ENCODE measurements at places on chromosomes 2 and 18.

GRCh38 chr18:80108121-80108536 lies 933 bp upstream of the ADNP2 start:
- no peak for DNase-seq

DNA sequence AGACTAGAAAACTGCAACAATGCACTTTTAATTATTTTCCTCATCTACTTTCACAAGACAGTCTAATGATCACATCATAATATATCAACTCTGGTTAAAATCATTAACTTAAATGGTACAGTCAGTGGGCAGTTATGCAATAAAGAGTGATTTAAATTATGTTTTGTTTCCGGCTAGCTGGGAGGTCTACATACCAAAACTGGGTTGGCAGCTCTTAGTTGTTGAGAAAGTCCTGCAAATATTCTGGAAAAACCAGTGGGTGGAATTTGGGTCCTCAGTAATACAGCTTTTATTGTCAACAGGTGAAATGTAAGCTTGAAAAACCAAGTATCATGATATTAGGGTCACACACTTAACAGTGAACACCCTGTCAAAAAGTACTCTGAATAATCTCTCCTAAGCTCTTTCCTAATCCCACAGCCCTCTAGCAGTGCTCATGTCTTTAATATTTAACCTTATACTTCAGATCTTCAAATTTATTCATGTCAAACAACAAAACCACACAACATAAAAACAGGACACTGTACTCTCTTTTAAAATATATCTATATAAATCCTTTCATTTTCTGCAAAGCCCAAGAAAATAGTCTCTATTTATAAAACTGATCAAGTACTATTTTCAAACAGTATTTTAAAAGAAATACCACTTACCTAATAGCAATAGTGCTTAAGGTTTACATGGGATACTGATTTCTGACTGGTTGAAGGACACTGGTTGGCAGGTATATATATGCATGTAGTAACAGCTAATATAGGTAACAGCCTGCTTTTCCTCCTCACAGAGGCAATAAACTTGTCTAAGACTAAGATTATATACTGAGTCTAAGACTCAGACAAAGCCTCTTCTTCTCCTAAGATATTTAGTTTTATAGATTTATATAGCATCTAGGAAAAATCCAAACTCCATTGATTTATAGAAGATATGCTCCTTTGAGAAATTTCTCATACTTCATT lies 103.8 kb downstream of the GAREM1 start:
- no peak for DNase-seq

- DNase-seq = no peak
These were observed 201.8 kb upstream of the KLHL14 start for GRCh38 chr18:32974421-32975162.

GRCh38 chr2:126953483-126953882 lies 54.8 kb downstream of the TEX51 start:
- DNase-seq = no peak

- DNase-seq = no peak
These were observed 79.7 kb upstream of the APCDD1 start for GRCh38 chr18:10374636-10375293.

GRCh38 chr2:112541315-112542122 lies 746 bp upstream of the POLR1B start:
- DNase-seq = no peak

- no peak for DNase-seq
These were observed 21.6 kb upstream of the AGFG1 start for GRCh38 chr2:227450311-227450841.

DNA sequence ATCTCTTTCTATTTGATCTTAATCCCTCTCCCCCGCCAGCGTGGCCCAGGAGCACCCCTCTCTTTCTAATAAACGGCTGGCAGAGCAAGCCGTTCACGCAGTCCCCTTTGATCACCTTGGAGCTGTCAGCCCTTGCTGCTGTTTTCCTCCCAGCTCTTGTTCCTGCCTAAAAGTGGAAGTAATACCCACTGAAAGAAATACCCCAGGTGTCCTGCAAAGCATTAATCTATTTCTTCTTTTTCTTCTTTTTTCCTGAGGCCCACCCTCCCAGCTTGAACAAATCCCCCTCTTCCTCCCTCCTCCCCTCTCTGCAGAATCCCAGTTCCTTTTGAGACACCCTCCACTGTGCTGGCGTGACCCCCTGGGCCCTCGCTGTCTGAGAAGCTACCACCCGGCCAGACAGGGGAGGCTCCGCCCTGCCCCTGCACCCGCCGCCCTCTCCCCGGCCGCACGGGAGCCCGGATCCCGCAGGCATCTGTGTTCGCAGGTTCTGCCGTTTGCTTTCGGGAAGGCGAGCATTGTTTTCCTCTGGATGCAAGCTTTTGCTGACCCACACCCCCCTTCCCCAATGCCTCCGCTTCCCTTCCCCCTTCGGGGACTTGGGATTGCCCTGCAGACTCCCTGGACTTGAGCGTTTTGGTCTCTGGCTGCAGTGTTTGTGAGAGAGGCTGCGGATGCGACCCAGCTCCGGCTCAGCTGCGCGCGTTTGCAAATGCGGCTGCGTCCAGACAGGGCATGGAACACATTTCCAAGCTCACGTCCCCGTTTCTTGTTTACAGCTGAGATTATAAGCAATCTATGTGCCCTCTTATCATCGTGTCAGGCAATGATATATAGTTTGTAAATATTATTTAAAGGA lies 631.5 kb downstream of the NYAP2 start:
- DNase-seq = no peak

DNA sequence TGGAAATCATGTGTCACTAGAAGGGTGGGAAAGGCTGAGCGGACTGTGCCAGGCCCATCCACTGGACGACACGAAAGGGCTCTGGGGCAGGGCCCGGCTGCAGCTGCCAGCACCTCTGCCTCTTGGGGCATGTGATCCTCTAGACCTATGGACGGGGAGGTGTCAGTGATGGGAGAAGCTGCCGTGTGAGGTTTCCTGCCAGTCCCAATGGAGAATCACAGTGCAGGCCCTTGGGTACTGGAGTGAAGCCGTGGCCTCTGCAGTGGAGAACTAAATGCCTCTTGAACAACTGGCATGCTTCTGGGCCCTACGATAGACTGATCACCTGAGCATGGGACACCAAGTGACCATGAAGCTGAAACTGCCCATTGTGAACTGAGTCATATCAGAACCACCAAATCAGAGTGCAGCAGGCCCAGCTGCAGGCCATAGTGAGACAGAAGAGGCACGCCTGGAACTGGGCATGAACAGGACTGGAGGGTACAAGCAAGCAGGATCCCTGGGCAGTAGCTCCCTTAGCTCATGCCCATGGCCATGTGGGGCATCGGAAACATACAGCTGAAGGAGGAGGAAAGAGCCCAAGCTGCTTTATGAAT lies 18.8 kb upstream of the RHOB start:
- no peak for DNase-seq

- DNase-seq = peak; percentile 52
These were observed 861 bp upstream of the SEMA4C start for GRCh38 chr2:96870626-96871255.

DNA sequence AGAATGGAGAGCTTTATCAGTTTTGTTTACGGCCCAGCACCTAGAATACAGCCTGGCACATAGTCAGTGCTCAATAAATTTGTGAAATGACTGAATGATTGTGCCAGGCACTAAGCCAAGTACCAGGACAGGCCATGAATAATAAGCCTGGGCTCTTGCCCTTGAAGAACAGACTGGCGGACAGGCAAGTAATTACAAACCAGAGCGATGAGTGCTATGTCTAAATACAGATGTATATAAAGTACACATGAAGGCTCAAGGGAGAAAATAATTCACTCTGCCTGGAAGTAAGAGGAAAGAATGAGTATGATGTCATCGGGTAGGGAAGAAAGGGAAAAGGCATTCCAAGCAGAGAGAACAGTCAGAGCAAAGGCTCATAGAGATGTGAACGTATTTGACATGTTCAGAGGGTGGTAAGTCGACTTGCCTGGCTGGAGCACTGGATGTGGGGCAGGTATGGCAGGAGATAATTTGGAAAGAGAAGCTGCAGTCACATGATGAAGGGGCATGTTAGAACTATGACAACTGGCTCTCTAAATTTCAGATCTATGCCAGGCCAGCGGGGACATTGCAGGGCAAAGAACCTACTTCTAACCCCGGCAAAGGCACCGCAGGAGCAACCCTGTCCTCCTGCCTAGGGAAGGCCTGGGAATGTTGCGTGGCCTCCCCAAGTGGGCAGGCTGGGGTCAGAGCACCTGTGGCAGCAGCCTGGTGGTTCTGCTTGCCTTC lies 119.1 kb upstream of the STPG4 start:
- no peak for DNase-seq

GRCh38 chr2:24724111-24724775 lies 68.9 kb downstream of the PTRHD1 start:
- no peak for DNase-seq

GRCh38 chr2:231382116-231382515 lies 13.4 kb upstream of the B3GNT7 start:
- no peak for DNase-seq

DNA sequence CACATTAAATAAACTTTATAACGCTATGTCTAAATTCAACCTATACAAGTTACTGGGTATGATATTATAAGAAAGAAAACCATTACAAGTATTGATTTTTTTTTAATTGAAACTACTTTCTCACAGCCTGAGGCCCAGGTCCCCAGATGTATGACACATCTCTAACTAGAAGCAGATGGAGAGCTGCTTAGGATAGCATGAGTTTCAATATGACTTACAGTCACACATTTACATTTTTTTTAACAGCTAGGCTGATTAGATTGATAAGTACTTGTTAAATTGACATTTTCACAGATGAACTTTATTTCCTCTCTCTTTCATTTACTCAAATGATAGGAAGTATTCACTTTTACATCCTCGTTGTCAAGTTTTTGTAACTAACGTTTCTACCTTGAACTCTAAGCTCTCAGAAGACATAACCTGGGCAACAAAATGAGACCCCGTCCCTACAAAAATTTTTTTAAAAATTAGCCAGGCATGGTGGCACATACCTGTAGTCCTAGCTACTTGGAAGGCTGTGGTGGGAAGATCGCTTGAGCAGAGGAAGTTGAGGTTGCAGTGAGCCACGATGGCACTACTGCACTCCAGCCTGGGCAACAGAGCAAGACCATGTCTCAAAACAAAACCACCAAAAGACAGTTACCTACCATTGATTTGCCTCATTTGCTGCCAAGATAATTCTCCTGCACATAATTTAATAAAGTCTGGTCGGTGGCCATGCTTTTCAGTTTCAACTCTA lies 52.4 kb downstream of the STK39 start:
- no peak for DNase-seq

DNA sequence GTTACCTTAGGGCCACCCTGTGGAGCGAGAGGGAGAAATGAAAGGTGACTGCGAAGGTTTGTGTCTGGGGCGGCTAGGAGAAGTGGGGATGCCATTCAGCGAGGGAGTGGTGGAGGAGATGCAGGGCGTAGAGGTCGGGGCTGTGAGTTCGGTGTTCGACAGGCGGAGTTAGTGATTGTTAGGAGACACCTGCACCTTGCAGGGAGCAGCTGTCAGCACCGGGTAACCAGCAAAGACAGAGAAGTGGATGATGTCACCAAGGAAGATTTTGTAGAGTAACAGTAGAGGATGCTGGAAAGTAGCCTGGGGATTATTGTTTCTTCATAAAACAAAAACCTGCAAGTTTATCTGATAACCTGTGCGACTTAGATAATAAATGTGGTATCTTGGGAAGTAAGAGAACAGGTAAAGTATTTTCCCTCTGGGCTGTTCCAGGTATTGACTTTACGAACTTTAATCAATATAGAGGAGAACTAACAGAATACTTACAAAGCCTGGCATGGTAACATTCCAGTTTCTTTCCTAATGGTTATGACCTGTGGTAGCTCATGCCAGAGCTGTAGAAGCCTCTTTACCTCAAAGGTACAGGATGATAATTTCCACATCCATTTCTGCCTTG lies 63.8 kb downstream of the SPTBN1 start:
- DNase-seq = no peak
